ELR (cell line): ENCODE measurements at places on chromosomes 6 and 20.

DNA sequence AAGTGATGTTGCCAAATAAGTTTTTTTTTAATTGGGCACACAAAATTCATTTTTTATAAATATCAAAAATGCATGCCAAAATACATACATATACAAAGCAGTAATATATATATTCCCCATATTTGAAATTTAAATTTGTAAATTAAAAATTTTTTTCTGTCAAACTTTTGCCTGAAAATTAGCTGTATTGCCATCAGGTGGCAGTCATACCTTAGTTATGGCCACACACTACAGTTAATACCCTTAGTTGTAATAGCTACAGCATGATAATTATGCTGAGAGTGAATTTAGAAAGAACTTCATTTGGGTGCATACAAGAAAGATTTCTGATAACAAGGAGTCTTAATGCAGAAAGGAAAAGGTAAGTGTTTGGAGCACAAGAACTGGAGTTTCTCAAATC lies 46.2 kb upstream of the SDHAF4 start:
- DNase-seq: peak; percentile 36

DNA sequence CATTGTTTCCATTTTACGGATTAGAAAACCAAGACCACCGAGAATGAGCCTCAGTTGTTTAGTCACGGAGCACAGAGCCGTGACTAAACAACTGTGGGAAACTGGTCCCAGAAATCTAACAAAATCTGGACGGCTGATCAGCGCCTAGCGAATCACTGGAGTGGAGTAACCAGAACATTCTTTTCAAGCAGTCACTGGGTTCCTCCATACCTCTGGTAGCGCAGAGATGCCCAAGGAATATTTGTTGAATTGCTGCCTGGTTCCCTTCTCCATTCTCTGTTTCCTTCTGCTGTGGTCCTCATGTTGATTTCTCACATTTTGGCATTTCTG lies 62.0 kb downstream of the GPX5 start:
- peak; percentile 48 for DNase-seq

GRCh38 chr20:38426006-38426897 lies 8.9 kb downstream of the SNHG17 start:
- peak; percentile 99 for DNase-seq

GRCh38 chr6:40630051-40630450 lies 42.9 kb upstream of the LRFN2 start:
- DNase-seq: no peak

DNA sequence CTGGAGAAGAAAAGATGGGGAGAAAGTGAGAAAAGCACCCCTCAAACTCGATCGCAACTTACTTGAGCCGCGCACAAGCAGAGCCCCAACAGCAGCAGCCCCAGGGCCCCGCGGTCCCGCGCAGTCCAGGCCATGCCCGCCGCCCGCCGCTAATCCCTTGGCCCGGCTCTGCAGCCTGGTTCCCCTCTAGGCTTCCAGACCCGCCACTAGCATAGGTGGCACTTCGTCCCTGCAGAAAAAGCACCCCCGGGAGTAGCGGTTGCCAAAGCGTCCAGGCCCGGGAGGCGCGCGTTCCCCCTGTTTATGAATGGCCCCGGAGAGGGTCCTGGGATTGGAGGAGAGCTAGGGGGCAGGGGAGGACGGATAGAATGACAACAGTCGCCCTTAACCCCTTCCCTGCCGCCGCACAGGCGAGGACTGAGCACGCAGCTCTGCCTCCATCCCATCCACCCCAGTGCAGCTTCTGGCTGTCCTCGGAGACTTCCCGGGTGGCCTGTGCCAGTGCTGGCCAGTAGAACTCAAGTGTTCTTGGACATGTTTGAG lies 19.9 kb downstream of the COL9A1 start:
- no peak for DNase-seq

DNA sequence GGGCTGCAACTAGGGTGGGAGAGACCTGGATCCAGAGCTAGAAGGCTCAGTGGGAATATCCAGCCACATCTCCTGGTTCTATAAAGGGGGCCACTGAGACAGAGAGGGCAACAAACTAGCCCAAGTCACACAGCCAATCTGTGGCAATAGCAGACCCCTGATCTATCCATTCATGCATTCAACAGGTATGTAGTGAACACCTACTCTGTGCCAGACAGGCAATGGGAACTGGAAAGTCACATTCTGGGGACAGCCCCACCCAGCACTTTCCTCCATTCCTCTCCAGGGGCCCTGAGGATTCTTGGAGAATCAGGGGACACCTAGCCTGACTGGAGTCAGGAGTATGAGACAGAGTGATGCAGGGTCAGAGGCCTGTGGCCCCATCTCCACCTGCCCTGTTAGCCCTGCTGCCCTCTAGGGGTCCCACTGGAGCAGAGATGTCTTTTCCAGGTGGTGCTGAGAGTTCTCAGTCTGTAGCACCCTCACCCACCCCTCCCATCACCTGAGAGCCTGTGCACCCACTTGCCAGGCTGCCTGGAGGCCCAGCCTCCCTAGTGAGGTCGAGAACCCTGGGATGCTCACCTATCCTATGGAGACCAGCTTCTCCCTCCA lies 13.6 kb downstream of the BPIFA2 start:
- DNase-seq: no peak

GRCh38 chr6:30732237-30732943 lies 10.1 kb downstream of the FLOT1 start:
- DNase-seq: no peak

- no peak for DNase-seq
Observed at GRCh38 chr20:25397821-25398220, 7.2 kb upstream of the ABHD12 start.

GRCh38 chr20:48212806-48213509 lies 427.7 kb upstream of the SULF2 start:
- DNase-seq: no peak

DNA sequence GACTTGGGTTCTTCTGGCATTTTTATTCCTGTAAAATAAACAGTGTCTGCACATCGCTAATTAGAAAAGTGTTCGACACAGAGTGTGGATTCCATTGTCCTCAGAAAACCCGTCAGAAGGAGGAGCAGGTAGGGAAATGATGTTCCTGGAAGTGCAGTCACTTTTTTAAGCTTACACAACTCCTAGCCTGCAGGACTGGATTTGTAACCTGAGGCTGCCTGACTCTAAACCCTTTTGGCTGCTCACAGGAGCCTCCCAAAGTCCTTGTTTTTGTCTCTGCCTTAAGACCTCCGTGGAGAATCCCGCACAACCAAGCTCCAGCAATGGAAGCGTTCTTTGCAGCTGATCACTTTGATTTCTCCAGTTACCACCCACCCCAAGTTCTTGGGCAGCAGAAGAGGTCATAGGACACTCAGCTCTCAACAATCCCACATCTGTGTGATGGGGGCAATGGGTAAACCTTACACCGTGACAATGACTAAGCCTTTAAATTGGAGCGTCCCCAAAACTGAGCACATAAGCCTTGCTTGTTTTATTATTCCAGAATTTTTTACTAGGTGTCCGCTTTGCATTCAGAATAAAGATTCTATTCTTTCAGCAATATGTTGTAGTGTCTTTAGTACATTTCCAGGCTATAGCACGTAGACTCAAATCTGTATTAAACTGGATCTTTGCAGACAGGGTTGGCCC lies 227.9 kb downstream of the TBXT start:
- no peak for DNase-seq

DNA sequence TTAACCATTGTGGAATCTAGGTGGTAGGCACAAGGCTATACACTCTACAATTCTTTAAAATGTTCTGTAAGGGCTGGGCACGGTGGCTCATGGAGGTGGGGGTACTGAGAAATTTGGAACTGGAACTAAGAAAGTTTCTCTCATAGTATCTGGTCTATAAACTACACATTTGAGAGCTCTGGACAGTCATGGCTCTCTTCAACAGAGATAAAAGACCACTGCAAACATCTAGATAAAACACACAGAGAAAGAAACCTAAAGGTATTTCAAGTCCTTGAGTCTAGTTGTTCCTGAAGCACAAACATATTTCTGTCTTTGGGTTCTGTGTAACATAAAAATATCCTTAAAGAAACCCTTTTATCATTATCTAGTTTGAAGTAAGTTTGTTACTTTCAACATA lies 35.2 kb downstream of the ILRUN start:
- DNase-seq: no peak

GRCh38 chr6:56864171-56864616 lies 90.7 kb upstream of the BEND6 start:
- peak; percentile 60 for DNase-seq

DNA sequence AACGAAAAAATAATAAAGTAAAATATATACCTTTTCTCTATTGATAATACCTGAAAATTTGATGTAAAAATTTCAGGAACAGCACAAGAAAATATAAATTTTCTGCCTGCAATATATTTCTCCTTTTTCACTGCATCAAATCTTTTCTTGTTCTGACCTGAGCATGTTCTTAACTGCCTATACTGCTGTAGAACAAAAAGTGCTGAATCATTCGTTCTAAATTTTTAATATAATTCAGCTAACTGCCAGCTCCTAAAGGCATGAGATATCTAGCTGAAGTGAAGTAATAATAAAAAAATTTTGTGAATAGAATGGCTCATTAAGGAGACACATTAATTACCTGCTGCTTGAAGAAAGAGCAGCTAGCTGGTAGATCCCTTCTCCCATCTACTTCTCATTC lies 188.6 kb upstream of the FKBP1C start:
- DNase-seq: no peak

GRCh38 chr20:44404204-44405181 lies 49.0 kb downstream of the HNF4A start:
- DNase-seq: no peak

GRCh38 chr20:4871486-4871885 lies 129.8 kb downstream of the SLC23A2 start:
- DNase-seq: no peak

GRCh38 chr6:17408081-17408480 lies 14.7 kb downstream of the CAP2 start:
- DNase-seq: no peak

DNA sequence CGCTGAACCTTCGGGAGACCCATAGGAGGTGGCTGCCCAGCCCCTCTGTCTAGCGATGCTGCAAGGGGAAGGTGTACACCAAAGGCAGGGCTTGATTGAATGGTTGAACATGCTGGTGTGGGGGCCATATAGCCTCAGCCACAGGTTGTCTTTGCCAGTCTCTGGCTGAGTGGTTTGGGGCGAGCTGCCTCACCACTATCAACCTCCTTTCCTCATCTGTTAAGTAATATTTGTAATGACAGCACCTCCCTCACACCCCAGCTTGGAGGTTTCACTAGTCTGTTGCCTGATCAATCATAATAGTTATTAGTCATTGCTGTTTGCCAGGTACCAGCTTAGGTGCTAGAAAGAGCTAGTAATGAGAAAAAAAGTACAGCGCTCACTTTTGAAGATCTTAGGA lies 11.8 kb upstream of the ZNF831 start:
- no peak for DNase-seq

GRCh38 chr20:14198416-14198815 lies 139.0 kb downstream of the FLRT3 start:
- no peak for DNase-seq

- peak; percentile 80 for DNase-seq
Observed at GRCh38 chr6:161261325-161261724, 12.5 kb downstream of the AGPAT4 start.

- DNase-seq: peak; percentile 36
Observed at GRCh38 chr6:148611213-148611612, 135.6 kb upstream of the UST start.

GRCh38 chr6:53796451-53796780 lies 1.6 kb downstream of the LRRC1 start:
- no peak for DNase-seq

DNA sequence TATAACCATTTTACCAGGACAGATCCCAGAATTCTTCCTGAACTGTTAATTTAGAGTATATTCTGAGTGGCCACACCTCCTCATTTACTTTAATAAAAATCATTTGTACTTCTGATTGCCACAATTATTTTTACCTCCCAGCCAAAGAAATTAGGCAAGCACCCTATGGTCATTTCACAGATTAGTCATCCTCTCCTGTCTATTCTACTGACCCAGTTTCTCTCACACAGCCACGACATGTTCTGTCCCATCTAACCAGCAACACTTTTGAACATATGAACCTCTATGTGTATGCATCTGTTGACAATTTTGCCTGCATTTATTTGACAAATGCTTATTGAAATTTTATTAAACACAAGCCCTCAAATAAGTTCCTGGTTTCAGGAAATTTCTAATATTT lies 202.6 kb upstream of the STXBP5 start:
- no peak for DNase-seq

- DNase-seq: no peak
Observed at GRCh38 chr6:10219510-10219909, 195.4 kb downstream of the TFAP2A start.

DNA sequence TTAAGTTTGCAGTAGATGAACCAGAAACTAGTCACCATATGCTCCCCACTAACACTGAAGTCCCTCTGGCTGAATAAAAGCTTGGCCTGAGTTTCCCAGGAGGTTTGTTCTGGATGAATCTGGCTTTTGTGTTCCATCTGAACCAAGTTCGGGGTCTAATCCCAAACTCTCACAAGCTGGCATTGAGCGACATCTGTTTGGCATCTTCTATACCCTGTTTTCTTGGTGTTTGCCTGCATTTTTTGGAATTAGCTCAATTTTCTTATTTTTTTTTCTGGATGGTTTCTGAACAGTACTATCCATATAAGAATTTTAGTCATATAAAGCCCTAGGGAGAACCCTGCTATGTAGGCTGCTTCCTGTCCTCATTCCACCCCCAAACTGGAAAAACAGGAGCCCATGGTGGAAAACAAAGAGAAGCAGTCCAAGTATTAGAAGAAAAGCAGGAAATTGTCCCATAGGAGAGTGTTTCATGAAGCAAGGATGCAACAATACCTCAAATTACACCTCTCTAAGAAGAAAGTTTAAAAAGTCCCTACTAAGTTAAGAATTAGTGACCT lies 737.1 kb downstream of the DHX35 start:
- no peak for DNase-seq

- DNase-seq: peak; percentile 29
Observed at GRCh38 chr6:105137388-105137787, 42.4 kb downstream of the POPDC3 start.
